ENCODE measurements at places on chromosomes 12 and 14.

- H3K27ac ChIP-seq: no peak overlapping the region
- peaks cover 2% of the 10 kb centered on the region for H3K27me3 ChIP-seq
- H3K36me3 ChIP-seq: peaks cover 15% of the 10 kb centered on the region
Observed at GRCh38 chr12:1496162-1496900, 98.0 kb downstream of the FBXL14 start.

DNA sequence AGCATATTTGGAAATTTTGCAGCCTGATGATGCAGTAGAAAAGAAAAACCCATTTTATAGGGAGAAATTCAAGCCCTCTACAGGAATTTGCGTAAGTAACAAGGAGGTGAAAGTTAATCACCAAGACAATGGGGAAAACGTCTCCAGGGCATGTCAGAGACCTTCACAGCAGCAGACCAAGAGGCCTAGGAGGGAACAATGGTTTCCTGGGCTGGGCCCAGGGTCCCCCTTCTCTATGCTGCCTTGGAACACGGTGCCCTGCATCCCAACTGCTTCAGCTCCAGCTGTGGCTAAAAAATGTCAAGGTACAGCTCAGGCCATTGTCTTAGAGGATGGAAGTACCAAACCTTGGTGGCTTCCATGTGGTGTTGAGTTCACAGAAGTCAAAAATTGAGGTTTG is 6.5 kb upstream of the KRT6C start:
- H3K4me3 ChIP-seq: no peak overlapping the region
- no peaks in the 10 kb centered on the region for H3K4me1 ChIP-seq
- H3K27me3 ChIP-seq: peaks cover 36% of the 10 kb centered on the region
- no peaks in the 10 kb centered on the region for H3K36me3 ChIP-seq

GRCh38 chr12:47744005-47744651 is 14.6 kb downstream of the RAPGEF3 start:
- H3K27me3 ChIP-seq: no peaks in the 10 kb centered on the region
- no peak overlapping the region for H3K27ac ChIP-seq
- H3K4me1 ChIP-seq: peaks cover 22% of the 10 kb centered on the region
- H3K4me3 ChIP-seq: no peak overlapping the region
- no peaks in the 10 kb centered on the region for H3K36me3 ChIP-seq

- peak overlapping the region; percentile 59 for H3K4me3 ChIP-seq
- peaks cover 32% of the 10 kb centered on the region for H3K4me1 ChIP-seq
- no peaks in the 10 kb centered on the region for H3K27me3 ChIP-seq
- peak overlapping the region; percentile 47 for H3K27ac ChIP-seq
Observed at GRCh38 chr14:64764641-64765520, 60.7 kb downstream of the PLEKHG3 start.

DNA sequence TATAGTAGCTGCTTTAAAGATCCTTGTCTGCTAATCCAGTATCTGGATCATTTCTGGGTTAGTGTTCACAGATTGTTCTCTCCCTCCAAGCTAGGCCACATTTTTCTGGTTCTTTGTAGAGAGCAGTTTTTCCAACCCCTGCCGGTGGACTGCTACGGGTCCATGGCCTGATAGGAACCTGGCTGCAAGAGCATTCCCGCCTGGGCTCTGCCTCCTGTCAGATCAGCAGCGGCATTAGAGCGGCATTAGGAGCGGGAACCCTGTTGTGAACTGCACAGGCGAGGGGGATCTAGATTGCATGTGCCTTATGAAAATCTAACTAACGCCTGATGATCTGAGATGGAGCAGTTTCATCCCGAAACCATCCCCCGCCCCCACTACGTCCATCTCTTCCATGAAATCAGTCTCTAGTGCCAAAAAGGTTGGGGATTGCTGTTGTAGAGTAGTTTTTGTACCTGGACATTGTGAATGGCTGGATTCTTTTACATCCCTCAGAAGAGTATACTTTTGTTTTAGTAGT is 50.4 kb downstream of the MYRFL start:
- no peak for DNase-seq
- H3K4me3 ChIP-seq: no peak overlapping the region
- no peaks in the 10 kb centered on the region for H3K36me3 ChIP-seq
- H3K27me3 ChIP-seq: peaks cover 28% of the 10 kb centered on the region
- H3K4me1 ChIP-seq: peaks cover 5% of the 10 kb centered on the region

DNA sequence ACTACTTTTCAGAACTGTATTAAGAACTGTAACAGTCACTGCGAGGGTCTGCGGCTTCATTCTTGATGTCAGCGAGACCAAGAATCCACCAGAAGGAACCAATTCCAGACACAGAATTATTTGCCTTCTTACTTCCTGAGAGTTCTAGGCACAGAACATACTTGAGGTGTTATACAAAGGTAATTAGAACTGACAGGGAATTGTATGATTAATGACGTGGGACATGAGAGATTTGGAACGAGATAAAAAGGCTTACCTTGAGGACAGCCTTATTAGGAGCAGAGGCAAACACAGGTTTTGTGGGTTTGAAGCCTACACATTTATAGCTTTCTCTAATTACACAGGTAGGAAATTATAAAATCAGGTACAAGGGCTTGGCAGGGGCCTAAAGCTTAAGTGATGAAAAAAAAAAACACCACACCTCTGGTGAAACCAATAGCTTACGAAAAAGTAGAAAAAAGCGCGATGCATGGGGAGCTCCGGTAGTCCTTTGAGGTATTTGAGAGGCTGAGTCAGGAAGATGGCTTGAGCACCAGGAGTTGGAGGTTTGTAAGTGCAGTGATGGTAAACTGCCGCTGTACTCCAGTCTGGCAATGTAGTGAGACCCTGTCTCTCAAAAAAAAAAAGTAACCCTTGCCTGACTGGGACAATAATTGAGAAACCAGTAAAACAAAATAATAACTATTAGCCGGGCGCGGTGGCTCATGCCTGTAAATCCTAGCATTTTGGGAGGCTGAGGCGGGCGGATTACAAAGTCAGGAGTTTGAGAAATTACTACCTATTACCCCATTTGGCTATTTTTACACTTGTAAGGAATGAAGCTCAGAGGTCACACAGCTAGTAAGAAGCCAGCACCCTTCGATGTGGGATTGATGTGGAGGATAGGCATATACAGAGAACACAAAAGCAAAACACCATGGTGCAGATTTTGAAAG is 795 bp upstream of the ACOT2 start:
- H3K27me3 ChIP-seq: no peaks in the 10 kb centered on the region
- H3K4me1 ChIP-seq: peaks cover 51% of the 10 kb centered on the region
- H3K27ac ChIP-seq: peak overlapping the region; percentile 98
- H3K4me3 ChIP-seq: peak overlapping the region; percentile 90
- peaks cover 54% of the 10 kb centered on the region for H3K36me3 ChIP-seq

All from activated T-cell treated with anti-CD3 and anti-CD28 coated beads, Interleukin-2, amount 50 U/mL, for 24 hours (primary cell).